ENCODE measurements at places on chromosomes 1 and 21. TPM values are rescaled to one million over a fixed set of nuclear protein-coding genes. Genes with fewer than 3 reads are reported as not detected.

The RHD gene
- not detected for total RNA-seq

The CRYAA gene
- not detected for total RNA-seq

The CDA gene
- total RNA-seq: 1.7 TPM

DNA sequence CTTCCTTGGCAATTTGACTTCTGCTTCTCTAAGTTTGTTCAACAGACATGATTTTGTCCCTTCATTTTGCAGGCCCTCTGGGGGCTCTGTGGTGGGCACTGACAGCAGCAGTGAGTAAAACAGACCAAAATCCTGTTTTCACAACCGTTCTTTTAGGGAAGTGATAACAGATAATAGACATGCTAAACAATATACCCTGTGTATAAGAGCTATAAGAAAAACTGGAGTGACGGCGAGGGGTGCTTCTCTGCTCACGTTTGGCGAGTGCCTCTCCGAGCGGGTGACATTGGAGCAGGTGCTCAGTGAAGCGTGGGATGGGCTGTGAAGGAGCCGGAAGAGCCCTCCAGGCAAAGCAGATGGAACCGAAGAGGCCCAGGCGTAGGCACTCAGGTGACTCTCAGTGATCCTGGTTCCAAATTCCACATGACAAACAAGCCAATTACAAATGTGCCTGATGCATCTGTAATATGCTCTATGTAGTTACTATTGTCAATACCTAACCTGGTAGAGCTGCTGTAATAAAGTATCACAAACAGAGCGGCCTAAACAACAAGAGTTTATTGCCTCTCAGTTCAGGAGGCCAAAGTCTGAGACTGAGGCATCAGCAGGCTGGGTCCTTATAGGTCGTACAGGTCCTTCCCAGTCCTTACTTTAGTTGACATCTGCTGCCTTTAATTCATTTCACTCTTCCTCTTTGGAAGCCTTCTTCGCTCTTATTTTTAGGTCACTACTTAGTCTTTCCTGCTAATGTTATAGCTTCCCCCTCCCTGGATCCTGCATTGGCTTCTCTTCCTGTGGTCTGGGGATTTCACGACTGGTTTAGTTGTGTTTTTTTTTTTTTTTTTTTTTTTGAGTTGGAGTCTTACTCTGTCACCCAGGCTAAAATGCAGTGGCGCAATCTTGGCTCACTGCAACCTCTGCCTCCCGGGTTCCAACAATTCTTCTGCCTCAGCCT, 20.1 kb downstream of the OR2B11 start:
- no peak for DNase-seq
- H3K27me3 ChIP-seq: no peaks in the 10 kb centered on the region
- H3K4me3 ChIP-seq: no peak overlapping the region
- no peaks in the 10 kb centered on the region for H3K36me3 ChIP-seq
- H3K4me1 ChIP-seq: no peaks in the 10 kb centered on the region

DNA sequence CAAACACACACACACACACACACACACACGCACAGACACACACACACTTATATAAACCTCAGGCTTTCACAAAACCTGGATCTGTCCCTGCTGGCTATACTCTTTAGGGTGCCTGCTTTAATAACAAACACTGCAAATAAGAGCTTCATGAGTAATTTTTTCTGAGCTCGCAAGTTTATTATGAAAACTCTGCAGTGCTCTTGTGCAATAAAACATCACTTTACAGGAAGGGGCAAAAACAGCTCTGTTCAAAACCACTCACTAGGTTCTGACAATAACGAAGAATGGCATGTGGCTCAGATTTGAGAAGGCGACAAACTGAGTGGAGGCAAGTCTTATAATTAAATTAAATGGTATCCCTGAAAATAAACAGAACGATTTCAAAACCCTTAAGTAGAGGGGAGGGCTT, 42.6 kb upstream of the CTPS1 start:
- H3K27ac ChIP-seq: no peak overlapping the region
- H3K4me1 ChIP-seq: no peaks in the 10 kb centered on the region
- no peaks in the 10 kb centered on the region for H3K36me3 ChIP-seq
- no peak for DNase-seq
- no peak overlapping the region for H3K4me3 ChIP-seq

DNA sequence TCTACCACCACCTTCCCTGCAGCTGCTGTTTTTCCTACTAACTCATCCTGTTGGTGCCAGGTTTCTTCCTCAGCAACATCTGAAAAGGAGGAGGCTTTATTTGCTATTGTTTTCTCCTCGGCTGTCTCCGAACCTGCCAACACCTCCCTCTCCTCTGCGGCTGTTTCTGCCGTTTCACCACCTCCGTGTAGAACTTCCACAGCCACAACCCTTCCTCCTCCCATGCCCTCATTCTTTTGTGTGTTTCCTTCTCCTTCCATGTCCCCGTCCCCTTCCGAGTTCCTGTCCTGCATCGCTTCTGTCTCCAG, 59.0 kb upstream of the LRRC53 start:
- H3K27ac ChIP-seq: no peak overlapping the region
- H3K27me3 ChIP-seq: no peaks in the 10 kb centered on the region
- no peak for DNase-seq
- no peak overlapping the region for H3K4me3 ChIP-seq

Data from ovary (tissue), 10 donors.